ENCODE measurements at places on chromosomes 2 and 18.
A peak's percentile ranks its signal among the peaks of the same experiment; 100 is the strongest.

- no peak for DNase-seq
Observed at GRCh38 chr18:62935994-62936393, 220.7 kb downstream of the PHLPP1 start.

- DNase-seq = no peak
Observed at GRCh38 chr2:102235491-102235890, 48.7 kb downstream of the IL1RL2 start.

- no peak for DNase-seq
Observed at GRCh38 chr18:65073060-65073550, 677.7 kb upstream of the CDH7 start.

DNA sequence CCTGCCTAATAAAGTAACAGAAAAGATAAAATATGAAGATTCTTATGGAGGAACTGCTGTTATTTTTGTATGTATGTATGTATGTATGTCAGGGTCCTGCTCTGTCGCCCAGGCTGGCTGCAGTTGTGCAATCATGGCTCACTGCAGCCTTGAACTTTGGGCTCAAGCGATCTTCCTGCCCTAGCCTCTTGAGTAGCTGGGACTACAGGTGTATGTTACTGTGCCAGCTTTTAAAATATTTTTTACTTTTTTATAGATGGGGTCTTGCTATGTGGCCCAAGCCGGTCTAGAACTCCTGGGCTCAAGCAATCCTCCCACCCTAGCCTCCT lies 26.7 kb downstream of the ANKRD29 start:
- DNase-seq = no peak

DNA sequence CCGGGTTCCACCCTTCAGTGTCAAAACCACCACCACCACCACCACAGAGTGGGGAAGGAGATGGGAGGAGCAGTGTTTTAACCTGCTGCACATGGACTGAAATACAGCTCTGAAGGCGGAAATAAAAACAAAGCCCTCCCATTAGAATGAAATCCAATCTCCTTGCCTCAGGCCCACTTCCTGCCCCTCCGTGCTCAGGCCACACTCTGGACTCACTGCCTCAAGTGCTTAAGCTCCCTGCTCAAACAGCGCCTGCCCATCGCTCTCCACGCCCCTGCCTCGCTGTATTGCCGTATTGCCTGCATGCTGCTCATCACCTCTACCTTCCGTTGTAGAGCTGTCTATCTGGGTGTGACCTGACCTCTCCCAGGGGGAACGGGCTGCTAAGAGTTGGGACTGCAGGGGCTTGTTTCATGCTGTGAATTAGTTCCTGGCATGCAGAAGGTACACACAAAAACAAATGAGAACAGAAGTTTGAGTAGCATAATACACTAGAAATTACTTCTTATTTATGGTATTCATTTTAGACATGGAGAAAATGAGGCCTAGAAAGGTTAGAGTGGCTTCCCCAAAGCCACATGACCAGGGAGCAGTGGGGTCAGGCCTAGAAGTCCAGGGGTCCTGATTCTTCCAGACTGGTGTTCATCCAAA lies 31.6 kb upstream of the NEB start:
- no peak for DNase-seq

DNA sequence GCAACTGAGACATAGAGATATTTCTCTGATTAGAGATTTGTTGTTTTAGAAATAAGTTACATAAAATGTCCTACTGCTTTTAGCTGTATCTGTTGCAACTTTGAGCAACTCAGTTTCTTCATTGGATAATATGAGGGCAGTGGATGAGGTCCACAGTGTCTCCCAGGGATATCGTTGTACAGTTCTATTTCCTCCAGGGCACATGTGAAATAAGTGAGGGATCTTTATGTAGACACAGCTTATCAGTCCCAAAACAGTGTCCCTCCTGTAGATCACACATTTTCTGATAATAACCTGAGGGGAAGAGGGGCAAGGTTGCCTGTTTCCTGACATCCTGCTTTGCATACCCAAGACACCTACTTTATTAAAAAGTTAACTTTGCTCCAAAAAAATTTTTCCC lies 1231.2 kb upstream of the ZEB2 start:
- DNase-seq = peak; percentile 48

DNA sequence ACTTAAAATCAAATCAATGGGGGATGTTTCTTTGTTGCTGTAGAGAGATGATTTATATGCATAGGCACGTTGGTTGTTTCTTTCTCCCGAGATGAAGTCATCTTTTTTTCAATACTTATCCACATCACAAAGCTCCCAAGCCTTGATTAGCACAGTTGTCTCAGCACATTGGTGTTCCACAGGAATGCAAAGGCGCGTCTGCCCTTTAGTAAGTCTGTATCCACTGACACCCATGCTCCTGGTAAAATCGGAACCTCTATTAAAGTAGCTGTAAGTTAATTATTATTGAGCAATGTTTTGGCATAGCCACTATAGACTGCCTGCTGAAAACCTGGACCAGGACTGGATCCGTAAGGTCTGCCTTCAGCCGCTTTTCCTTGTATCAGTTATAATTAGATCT lies 77.6 kb upstream of the RBM44 start:
- DNase-seq = peak; percentile 64

- peak; percentile 98 for DNase-seq
Observed at GRCh38 chr2:118059919-118060478, 28.3 kb upstream of the INSIG2 start.

DNA sequence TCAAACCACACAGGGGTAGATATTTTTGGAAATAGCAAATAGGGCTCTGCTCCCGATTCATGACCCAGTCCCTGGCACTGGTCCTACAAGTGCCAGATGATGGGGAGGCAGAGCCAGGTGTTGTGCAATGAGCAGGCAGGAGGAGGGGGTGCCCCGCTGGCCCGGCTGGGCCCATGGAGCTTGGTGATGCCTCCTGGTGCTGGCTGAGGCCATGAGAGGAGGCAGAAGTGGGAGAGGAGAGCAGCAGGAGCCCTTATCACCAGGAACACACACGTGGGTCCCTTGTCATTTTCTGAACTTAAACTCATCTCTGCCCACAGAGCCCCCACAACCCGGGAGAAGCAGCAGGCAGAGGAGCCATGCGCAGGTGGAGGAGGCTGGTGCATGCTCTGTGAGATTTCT lies 90.5 kb upstream of the MAPK4 start:
- no peak for DNase-seq

DNA sequence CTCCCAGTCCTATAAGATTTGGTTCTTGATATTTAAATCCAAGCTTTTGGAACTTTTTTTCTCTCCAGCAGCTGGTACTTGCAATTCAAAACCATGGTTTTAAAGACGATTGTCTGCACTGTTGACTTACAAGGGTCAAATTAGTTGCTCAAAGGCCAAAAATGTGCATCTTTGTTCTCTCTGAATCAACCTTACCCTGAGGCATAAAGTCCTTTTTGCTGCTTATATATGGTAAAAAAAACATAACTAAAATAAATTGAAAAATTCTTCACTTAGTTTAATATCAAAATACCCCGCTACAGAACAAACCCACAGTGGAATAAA lies 592.7 kb downstream of the XIRP2 start:
- no peak for DNase-seq

GRCh38 chr2:9991829-9992273 lies 40.4 kb downstream of the GRHL1 start:
- DNase-seq = peak; percentile 58

GRCh38 chr2:112692495-112692911 lies 28.3 kb upstream of the NT5DC4 start:
- peak; percentile 99 for DNase-seq

DNA sequence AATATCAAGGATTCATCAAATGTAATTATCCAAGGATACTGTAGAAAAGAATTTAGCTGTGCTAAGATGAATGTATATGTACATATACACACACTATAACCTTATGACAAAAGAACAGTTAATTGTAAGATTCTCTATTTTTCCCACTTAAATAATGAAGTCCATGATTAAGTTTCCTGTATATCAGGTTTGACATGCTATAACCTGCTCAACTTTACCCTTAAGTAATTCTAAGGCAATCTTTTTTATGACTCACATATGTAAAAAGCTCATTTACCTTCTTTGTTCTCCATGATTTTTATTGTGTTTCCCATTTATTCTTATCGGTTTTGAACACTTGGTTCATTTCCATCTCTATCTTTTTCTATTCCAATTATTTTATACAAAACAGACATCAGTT lies 1213.1 kb upstream of the SLC39A10 start:
- DNase-seq = no peak

DNA sequence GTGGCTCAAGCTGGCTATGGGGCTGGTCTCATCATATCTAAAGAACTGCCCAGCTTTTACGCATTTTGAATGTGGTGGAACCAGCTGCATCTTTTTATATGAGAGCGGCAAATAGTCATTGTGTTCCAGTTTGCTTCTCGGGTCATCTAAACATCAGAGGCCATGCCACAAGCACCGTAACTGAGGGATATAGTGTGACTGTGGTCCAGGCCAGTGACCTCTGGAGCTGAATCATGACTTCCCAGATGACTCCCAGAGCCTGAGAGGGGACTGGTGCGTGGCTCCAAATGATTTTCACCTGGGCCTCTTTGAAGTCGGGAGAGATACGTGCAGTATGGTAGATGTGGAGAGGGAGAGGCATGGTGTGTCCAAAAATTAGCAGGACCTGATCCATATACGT lies 271.0 kb downstream of the NEDD4L start:
- DNase-seq = peak; percentile 84

DNA sequence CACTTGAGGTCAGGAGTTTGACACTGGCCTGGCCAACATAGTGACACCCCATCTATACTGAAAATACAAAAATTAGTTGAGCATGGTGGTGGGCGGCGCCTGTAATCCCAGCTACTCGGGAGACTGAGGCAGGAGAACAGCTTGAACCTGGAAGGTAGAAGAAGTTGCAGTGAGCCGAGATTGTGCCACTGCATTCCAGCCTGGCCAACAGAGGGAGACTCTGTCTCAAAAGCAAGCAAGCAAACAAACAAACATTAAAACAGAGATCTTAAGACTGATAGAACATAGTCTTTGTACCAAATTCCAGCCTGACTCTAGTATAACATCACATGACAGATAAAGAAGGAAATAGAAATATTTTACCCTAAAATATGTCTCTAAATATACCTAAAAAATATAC lies 168.1 kb downstream of the PTPRM start:
- no peak for DNase-seq

- no peak for DNase-seq
Observed at GRCh38 chr2:197247083-197247482, 63.5 kb downstream of the ANKRD44 start.

GRCh38 chr2:233323851-233324250 lies 16.2 kb downstream of the SAG start:
- DNase-seq = no peak

GRCh38 chr2:53243430-53243829 lies 524.2 kb upstream of the CHAC2 start:
- no peak for DNase-seq

DNA sequence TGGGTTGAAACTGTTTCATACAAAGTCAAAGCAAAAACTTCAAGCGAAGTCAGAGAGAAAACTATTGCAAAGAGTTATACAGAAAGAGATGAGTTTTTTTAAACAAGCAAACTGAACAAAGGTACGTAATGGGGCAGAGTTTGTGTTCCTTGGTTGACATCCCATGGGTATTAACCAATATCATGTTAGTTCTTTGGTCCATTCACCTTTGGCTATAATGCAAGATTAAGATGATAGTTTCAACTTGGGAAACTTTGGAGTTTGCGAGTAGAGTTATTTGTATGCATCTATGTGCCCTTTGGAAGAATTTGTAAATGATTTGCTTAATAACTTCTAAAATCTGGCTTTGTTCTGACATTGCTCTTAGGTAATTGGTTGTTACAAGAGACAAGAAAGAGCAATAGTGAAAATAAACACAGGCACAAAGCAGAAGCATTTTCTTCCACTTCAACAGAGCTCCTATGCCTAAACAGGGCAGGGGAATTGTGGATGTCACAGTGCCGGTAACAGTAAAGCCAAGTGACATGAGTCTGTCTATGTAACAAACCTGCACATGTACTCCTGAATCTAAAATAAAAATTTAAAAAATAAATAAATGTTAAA lies 936.1 kb downstream of the SUCLG1 start:
- DNase-seq = no peak

DNA sequence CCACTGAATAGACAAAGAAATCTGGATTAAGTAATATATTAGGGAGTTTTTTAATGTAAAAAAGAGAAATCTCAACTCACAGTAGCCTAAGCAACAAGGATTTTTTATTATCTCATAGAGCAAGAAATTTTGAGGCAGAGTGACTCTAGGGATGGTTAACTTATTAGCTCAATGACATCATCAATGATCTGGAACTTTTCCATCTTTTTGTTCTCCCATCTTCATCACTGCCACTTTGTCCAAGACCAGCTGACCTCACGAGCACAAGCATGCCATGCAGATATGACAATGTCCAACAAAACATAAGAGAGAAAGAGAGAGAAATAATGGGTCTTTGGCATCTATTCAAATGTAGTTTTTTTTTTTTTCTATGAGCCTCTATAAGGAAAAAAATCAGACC lies 211.8 kb upstream of the RND3 start:
- DNase-seq = no peak

DNA sequence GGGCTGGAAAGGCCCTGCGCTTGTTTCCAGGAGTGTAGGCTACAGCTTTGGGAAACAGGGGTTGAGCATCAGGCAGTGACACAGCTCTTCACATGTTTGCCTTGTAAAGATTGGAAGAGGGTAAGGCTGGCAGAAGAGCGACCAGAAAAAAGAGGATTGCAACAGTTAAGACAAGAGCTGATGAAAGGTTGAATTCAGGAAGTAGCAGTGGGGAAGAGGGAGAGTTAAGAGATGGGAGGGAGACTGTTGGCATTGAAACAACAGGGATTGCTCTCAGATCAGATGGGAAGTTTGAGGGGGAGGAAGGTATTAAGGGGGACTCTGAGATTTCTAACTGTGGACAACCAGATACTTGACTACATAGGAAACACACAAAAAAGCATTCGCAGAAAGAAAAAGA lies 96.9 kb downstream of the CTAGE1 start:
- DNase-seq = no peak

GRCh38 chr18:12841070-12841469 lies 43.0 kb downstream of the PTPN2 start:
- DNase-seq = no peak

DNA sequence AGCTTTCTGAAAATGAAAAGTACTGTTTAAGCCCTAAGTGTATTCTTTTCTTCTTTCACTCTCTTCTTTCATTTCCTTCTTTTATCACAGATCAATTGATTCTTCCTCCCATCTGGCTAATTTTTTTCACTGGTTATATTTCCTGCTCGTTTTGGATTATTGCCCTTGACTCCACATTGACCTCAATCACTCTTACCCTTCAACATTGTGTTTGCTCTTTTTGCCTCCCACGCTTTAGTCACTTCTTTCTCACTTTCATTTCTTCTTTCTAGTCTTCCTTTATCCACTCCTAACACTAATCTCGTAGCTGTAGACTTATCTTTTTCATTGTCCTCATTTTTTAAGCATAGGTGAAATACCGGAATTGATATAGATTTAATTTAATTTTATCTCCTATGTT lies 320.3 kb upstream of the VRK2 start:
- DNase-seq = no peak

GRCh38 chr2:109392140-109392539 lies 221.6 kb downstream of the SEPTIN10 start:
- DNase-seq = no peak

- peak; percentile 72 for DNase-seq
Observed at GRCh38 chr2:181780047-181780651, 99.8 kb upstream of the NEUROD1 start.

Data from LHCN-M2 (cell line).